M059J (cell line): ENCODE measurements at places on chromosomes 3 and 15.
A peak's percentile ranks its signal among the peaks of the same experiment; 100 is the strongest.

DNA sequence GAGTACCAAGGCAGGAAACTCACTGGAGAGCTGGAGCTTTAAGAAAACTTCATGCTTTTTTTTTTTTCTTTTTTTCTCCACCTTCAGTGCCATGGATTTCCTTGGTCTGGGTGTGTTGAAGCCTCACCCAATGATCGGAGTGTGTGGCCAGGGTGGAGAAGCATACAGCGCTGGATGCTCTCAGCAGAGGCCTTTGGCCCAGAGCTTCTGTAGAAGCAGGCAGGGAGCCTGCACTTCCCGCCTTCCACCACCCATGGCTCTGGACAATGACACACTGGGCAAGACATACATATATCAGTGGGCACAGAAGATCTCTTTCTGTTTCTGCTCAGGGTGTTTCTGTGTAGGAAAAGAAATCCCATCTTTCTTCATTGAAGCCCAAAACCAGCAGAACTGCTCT lies 55.8 kb upstream of the ACAD9 start:
- DNase-seq, result no peak

- DNase-seq, result peak; percentile 83
These were observed 196.0 kb upstream of the TOPAZ1 start for GRCh38 chr3:44045476-44046275.

DNA sequence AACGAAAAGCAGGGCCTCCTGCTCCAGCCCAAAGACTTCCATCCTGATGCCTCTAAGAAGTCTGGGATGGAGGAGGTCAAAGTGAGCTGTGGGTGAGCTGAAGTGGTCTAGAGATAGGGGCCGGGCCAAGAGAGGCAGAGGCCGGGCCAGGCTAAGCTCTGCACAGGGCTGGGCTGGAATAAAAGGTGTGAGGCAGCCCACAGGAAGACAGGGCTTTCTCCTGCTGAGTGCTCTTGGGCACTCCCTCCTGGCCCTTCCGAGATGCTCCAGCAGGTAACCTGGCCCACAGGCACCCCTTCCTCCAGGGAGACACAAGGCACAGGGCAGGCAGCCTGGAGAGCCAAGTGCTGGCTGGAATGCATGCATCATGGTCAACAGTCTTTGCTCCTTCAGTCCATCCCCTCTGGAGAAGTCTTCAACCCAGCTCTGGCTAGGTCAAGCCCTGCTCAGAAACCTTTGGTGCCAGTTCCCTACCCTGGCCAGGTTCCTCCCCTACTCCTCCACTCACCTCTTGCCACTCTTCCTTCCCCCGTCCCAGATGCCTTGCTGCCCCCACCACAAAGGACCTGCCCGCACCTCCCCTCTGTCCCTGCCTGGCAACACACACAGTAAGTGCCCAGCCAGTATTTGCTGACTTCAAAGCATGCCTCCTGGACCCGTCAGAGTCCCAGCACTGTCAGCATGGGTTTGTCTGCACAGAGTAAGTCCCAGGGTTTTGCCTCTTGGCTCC lies 93.6 kb downstream of the SEC22A start:
- no peak for DNase-seq

DNA sequence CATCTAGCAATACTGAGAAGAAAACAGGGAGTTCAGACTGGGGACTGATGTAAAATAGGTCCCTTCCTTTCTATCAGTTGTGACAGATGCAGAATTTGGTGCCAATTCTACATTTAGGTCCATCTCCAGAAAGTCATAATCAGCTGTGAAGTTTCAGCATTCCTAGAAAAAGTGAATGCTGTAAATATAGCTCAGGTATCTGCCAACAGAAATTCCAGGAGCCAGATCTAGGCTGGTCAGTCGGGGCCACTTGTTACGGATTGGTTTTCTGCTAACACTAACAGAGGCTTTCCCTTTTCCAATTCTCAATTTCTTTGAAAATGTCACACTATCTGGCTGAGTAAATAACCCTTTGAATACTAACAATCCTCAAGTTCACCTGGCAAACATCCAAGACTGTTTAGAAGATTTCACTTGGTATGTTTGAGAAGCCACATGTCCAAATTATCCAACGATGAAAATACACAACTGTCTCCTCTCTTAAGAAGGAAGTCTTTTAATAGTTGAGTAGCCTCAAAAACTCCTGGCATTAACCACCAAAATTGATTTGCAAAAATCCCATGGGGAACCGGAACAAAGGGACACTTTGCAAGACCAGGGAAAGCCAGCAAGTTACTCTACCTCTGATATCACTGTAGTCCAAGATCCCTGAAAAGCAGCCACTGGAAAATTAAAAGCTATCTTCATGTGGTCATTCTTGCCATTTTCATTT lies 222.3 kb downstream of the ZMAT3 start:
- peak; percentile 23 for DNase-seq

GRCh38 chr15:32885713-32886112 lies 167.9 kb downstream of the GREM1 start:
- DNase-seq, result no peak

- no peak for DNase-seq
These were observed 158.1 kb downstream of the DIPK2A start for GRCh38 chr3:144129536-144130214.

DNA sequence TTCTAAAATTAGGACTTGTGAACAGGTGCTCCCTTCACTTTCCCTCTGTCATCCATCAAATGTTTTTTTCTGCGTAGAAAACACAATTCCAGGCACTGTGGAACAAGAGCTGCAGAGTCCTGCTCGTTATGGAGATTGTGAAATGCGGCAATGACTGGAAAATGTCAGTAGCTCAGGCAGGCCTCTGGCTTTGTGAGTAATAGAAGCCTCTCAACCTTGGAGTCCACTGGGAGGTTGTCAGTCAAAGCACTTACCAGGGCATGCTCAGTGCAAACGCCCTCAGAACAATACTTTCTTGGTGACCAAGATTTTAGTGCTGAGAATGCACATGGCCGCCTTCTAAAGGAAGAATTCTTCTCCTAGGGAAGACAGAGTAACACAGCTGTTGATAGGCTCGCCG lies 26.7 kb upstream of the MED12L start:
- DNase-seq, result no peak

- DNase-seq, result no peak
These were observed 25.4 kb downstream of the PDIA5 start for GRCh38 chr3:123092243-123092642.

- no peak for DNase-seq
These were observed 92.7 kb downstream of the IL1RAP start for GRCh38 chr3:190606596-190606995.

- DNase-seq, result peak; percentile 12
These were observed 8.9 kb downstream of the SST start for GRCh38 chr3:187661267-187661666.

DNA sequence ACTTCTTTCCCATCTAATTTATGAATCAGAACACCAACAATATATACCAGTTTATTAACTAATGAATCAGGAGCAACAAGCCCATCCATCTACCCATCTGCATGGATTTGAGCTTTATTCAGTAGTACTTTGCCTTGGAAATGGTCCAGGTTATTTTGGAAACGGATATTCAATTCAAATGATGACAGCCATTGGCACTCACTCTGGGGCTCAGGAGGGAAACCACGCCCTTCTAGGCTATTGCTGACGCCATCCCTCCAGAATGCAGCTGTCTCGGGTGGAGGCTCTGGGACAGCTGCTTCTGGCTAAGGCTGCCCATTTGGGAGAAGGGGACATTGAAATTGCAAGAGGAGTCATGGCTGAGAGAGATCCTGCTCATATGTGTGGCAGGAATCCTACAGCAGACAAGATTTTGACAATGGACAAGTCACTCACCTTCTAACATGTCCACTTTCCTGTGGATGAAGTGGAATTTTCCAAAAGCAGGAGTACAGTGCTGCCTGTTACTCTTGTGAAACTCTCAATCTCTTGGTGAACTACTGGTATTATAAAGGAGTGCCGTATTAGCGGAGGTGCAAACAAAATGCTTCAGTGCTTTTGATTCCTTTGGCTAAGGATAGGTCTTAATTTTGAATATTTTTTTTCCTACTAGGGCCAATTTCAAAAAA lies 29.3 kb upstream of the TRAK1 start:
- peak; percentile 83 for DNase-seq

DNA sequence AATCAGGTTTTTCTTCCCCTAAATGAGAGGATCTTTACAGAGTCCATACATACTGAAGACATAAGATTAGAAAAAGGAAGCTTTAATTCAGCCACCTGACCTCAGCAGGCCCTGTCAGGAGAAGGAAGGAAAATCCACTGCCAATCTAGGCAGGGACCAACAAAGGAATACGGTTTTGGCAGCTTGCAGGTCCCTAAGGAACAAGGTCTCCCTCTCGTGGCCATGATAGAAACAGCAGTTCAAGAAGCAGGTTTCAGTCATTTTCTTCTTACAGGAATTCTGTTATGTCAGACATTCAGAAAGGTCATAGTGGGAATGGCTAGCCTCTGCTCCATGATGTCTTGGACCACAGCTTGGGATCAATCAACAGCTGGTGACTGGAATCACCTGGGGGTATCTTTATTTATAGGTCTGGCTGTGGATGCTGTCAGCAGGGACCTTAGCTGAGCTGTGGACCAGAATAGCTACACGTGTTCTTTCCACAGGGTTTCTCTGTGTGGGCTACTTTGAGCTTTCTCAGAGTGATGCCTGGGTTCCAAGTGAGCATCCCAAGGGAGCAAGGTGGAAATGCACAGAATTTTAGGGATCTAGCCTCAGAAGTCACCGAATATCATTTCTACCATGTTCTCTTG lies 9.4 kb upstream of the CMSS1 start:
- peak; percentile 81 for DNase-seq

GRCh38 chr3:188126276-188126675 lies 27.7 kb upstream of the LPP start:
- DNase-seq, result no peak

DNA sequence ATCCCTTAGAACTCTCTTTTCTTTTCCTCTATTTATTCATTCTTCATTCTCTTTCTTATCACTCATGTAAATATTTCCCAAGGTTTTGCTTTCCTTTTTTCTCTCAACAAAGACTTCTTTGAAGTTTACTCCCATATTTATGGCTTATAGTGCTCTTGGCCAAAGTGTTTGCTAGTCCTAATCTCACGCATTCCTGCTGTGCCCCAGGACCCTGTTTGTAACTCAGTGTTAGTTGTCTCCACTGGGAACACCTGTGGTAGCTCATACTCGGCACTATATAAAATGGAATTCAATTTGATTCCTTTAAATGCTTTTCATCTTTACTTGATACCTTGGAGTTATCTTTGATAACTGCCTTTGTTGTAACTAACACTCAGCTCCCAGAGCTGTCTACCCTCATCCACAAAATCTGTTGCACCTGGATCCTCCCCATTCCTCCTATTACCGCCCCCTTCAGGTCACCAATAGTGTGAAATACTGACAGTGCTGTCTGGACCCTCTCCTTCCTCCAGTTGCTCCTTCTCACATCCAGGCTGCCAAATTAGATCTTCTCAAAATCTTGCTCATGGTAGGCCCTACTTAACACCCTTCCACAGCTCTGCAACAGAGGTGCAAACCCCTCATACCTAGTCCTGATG lies 76.8 kb downstream of the TIGIT start:
- no peak for DNase-seq

DNA sequence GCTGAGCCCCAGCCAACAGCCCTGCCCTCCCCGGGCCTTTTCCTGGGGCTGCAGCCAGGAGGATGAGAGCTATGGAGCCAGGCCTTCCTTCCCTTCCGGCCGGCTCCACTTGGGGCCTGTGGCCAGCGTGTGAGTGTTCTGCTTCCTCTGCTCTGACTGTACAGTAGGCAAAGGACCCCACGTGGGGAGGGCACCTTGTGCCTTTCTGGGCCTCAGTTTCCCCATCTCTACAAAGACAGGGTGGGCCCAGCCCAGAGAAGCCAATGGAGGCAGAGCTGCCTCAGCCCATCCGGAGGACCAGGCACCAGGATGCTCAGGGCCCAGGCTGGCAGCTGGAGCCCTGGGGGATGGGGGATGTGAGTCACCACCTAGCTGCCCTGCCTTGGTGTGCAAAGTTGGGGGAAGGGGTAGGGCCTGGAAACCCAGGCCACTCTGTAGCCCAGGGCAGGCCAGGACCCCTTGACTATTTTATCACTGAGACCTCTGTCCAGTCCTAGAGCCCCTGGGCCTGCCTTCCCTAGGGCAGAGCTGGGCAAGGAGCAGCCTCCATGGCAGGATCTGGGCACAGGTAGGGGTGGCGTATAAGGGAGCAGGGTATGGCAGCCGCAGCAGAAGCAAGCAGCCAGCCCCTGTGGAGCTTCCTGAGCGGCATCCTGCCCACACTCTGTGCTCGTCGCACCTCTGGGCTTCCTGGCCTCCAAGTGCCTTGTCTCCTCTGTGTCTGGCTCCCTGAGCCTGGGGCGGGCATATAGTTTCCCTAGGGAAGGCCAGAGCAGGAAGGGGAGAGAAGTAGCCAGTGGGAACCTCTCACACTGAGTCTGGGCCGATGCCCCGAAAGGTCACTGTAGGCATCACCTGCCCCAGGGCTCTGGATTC lies 1.8 kb downstream of the PSTPIP1 start:
- DNase-seq, result peak; percentile 56

DNA sequence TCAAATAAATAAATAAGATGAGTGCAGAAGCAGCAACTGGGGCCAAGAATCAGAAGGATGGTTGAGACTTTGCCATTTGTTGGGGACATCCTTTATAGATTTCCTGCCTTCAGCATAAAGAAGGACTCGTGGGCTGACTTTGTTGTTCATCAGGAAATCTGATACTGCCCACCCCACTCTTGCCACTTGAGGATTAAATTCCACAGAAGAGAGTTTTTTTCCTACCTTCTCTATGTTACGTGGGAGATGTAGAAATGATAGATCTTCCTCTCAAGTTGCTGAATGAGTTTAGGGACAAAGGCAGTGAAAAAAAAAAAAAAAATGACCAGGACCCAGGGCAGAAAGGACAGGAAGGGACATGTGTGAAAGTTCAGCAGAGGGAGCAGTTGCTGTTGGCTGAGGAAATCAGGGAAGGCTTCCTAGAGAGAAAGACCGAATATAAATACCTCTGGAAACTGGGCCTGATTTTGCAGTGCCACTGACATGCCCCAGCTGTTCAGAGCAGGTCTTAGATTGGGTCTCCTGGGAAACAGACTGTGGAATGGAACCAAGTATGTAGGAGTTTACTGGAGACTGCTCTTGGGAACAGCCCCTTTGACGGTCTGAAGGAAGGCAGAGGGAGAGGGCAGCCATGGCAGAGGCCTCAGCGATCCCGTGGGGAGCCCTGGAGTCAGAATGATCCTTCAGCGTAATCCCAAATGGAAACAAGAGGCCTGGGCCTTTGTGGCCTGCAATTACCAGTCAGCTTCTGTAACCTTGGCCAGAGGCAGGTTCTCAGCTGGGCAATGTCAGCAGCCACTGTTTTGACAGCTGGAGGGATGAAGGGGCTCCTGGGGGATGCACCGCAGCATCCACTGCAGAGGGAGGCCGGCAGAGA lies 50.9 kb downstream of the C3orf20 start:
- DNase-seq, result no peak

DNA sequence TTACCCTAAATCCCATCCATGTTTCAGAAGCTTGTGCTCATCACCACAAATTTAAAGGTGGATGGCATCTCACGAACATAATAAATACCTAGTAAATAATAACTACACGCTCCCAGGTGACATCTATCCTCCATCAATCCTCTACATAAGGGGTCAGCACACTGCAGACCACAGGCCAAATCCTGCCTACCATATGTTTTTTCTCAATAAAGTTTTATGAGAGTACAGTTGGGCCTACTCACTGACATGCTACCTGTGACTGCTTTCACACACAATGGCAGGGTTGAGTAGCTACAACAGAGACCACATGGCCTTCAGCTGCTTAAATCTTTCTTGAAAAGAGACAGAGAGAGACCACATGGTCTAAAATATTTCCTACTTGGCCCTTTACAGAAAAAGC lies 105.9 kb downstream of the LMLN start:
- DNase-seq, result no peak
